Spinal cord (tissue), 10 donors: ENCODE measurements at places on chromosomes 1 and 21. TPM values are rescaled to one million over a fixed set of nuclear protein-coding genes. Genes with fewer than 3 reads are reported as not detected.

DNA sequence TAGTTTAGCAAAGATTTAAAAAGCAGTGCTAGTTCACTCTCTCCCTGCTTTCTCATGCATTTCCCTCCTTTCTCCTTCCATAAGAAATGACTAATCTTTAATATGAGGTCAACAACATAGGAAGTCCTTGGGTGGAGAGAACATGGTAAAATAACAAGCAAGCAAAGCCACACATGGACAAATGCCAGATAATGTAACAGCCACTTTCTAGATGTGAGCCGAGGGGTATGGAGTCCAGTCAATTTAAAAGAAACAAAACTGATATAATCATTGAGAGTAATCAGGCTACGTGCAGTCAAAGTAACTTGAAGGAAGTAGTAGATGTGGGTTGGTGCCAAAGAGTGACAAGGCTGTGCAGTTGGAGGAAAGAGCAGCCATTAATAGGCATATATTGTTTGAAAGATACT is 69.6 kb downstream of the DUSP10 start:
- H3K27me3 ChIP-seq = no peaks in the 10 kb centered on the region
- no peak for DNase-seq
- H3K36me3 ChIP-seq = no peaks in the 10 kb centered on the region
- no peaks in the 10 kb centered on the region for H3K4me1 ChIP-seq
- no peak overlapping the region for H3K4me3 ChIP-seq

DNA sequence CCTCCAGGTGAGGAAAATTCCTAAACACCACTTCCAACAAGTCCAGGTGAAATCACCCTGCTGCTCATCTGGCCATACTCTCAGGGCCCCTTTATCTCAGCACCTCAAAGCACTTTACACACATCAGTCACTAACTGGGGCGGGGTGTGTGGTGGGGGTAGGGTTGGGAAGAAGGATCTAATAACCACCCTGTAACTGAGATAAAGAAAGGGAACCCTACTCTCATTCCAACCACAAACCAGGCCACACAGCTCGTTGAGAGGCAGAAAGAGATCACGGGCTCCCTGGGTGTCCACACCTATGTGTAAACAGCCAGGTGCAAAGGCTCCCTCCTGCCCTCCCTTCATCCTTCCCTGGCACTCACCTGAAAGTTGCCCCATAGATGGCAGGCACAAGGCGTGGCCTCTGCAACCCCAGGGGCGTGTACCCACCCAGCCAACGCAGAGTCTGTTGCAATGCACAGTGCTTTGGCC is 20.4 kb downstream of the GPR161 start:
- no peaks in the 10 kb centered on the region for H3K4me1 ChIP-seq
- no peaks in the 10 kb centered on the region for H3K27me3 ChIP-seq
- no peak overlapping the region for H3K4me3 ChIP-seq
- peaks cover 7% of the 10 kb centered on the region for H3K36me3 ChIP-seq

DNA sequence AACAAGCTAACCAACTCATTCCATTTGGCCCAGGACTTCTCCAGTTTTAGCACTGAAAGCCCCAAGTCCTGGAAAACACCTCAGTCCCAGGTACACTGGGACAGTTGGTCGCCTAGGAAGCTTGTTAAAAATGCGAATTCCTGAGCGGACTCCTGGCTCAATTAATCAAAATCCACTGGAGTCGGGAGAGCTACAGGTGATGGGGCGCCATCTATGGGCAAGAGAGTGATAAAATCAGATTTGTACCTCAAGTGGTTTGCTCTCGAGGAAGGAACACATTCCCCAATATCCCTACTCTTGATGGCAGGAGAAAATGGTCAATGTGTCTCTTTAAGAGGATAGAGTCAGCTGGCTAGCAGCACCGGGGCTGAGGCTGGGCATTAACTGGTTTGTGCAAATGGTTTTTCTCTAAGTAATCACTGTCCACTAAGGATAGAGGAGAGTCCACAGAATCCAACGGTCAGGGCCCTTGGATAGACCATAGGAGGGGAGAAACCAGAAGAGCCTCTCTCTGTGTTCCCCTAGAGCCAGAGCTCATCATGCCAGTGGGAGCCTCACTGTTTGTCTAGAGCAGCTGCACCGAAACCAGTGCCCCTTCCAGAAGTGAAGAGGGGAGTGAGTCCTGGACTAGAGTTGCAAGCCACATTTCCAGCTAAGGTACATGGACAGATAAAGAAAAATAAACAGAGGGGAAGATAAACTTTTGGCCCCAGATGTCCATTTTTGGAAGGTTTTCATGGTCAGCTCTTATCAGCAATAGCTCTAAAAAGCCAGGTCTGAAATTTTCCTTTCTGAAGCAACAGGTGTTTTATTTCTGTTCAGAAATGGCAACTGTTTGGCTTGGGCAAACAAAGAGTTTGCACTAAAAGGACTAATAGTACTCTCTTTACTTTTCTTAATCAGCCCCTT is 148.5 kb downstream of the TENT5C start:
- peak; percentile 9 for DNase-seq
- H3K4me3 ChIP-seq = no peak overlapping the region
- no peaks in the 10 kb centered on the region for H3K36me3 ChIP-seq

DNA sequence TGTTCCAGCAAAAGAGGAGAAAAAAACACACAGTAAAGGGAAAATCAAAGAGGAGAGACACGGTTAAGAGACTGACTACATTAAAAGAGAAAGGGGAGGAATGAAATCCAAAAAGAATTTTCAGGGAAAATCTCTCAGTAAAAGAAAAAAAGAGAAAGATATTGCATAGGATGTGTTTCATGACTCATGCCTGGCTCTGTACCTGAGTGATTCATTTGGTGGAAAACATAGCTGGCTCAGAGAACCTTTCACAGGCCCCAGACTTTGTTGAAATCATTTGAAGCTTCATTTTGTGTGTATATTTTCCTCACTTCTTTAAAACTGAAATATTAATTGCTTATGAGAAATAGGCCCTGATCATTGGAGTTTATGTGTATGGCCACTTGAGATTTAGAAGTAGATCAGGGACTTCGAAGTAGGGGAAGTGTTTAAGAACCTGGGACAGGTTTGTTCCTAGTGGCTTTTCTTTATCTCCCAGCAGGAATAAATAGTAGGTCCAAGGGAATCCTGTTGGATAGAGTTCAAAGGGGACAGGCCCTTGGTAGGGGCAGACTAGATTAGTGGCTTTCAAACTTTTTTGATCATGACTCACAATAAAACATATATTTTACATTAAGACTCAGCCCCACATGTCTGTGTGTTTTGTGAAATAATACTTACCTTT is 239.1 kb upstream of the SGIP1 start:
- no peak for DNase-seq
- H3K27ac ChIP-seq = no peak overlapping the region
- no peaks in the 10 kb centered on the region for H3K27me3 ChIP-seq

DNA sequence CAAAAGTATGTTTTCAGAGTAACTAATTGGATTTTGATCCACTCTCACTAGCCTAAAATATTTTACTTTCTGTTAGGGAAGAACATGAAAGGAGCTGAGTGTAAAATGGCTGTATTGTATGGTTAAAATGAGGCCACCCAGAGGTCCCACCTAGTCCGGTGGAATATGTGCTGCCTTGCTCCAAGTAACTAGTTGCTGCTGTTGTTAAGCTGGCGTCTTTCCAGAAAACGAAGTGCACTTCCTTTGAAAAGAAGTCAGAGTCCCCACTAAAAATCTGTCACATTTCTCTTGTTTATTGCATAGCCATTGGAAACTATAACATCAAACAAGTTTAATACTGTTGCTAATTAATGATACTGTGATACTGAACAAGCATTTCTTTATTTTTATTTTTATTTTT is 3.2 kb downstream of the SLC25A33 start:
- peaks cover 31% of the 10 kb centered on the region for H3K4me1 ChIP-seq
- H3K4me3 ChIP-seq = no peak overlapping the region
- H3K27ac ChIP-seq = peak overlapping the region; percentile 83

DNA sequence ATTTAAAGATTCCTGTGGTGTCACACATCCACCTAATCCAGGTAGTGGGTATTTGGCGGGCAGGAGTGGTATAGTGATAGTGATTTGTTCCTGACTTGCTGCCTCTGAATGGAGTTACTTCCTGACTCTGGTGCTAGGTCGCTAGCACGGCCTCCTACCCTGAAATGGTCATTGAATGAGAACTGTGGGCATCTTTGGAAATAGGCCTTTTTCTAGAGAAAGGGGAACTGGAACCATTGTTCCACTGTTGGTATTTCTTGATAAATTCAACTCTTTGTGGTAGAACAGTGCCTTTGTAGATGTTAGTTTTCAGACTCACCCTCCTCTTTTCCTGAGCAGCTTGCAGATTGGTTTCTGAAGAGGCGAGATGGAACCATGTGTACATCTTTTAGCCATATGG is 1.5 kb downstream of the QSOX1 start:
- H3K4me1 ChIP-seq = peaks cover 12% of the 10 kb centered on the region
- no peak for DNase-seq
- no peak overlapping the region for H3K4me3 ChIP-seq
- H3K36me3 ChIP-seq = no peaks in the 10 kb centered on the region

DNA sequence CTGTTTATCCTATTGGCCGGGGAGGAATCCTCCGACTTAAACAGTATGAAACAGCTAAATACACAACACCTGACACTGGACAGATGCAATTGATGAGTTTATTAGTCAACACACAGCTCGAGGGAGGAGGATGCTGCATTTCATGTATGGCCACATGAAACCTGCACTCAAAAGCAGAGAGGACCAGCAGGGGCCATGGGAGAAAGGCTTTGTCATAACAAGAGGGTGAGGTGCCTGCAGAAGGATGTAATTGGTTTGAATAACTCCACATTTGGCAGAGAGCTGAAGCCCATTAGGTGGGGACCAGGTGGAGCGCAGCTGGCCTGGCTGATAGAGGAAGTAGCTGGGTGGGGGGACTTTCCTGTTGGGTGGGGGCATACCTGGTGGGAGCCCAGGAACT is 599.1 kb downstream of the PTPRU start:
- H3K27me3 ChIP-seq = peaks cover under 1% of the 10 kb centered on the region
- no peak overlapping the region for H3K4me3 ChIP-seq
- H3K36me3 ChIP-seq = no peaks in the 10 kb centered on the region
- DNase-seq = no peak
- H3K27ac ChIP-seq = no peak overlapping the region

GRCh38 chr1:233613252-233614172 is at the start of gene KCNK1:
KCNK1 (plus strand) TSS chr1:233614106; CDS start chr1:233614172, 66 bp downstream.
- peaks cover 14% of the 10 kb centered on the region for H3K27me3 ChIP-seq
- H3K36me3 ChIP-seq = no peaks in the 10 kb centered on the region
- peaks cover 17% of the 10 kb centered on the region for H3K4me1 ChIP-seq
- no peak within 1 kb of the TSS for H3K27ac ChIP-seq

DNA sequence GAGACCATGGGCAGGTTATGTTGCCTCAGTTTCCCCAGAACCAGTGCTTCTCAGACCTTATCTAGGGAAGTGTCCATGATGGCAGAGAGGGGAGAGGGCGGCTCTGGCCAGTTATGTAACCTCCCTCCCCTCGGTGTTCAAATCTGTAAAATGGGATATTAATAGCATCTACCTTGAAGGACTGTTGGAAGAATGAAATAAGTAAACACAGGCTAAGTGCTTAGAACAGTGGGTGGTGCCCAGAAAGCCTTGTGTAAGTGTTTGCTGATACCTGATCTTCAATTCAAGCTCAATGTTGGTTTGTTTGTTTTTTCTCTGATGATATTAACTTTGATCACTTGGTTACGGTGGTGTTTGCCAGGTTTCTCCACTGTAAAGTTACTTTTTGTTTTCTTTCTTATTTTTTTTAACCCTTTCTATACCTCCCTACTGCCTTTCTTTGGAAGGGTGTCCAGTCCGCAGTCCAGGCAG is 34.9 kb downstream of the EPHA2 start:
- H3K4me1 ChIP-seq = peaks cover 34% of the 10 kb centered on the region
- H3K27me3 ChIP-seq = no peaks in the 10 kb centered on the region
- peaks cover 7% of the 10 kb centered on the region for H3K36me3 ChIP-seq
- no peak overlapping the region for H3K4me3 ChIP-seq

DNA sequence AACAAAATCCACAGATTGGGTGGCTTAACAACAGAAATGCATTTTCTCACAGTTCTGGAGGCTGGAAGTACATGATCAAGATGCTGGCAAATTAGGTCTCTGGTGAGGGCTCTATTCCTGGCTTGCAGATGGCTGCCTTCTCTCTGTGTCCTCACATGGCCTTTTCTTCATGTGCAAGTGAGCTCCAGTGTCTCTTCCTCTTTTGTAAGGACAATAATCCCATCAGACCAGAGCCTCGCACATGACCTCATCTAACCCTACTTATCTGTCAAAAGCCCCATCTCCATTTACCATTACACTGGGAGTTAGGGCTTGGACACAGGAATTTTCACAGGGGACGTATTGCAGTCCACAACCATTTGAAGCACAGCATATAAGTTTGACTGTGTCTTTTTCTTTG is 181.6 kb downstream of the NEGR1 start:
- H3K36me3 ChIP-seq = no peaks in the 10 kb centered on the region
- no peak overlapping the region for H3K27ac ChIP-seq
- H3K4me3 ChIP-seq = no peak overlapping the region

DNA sequence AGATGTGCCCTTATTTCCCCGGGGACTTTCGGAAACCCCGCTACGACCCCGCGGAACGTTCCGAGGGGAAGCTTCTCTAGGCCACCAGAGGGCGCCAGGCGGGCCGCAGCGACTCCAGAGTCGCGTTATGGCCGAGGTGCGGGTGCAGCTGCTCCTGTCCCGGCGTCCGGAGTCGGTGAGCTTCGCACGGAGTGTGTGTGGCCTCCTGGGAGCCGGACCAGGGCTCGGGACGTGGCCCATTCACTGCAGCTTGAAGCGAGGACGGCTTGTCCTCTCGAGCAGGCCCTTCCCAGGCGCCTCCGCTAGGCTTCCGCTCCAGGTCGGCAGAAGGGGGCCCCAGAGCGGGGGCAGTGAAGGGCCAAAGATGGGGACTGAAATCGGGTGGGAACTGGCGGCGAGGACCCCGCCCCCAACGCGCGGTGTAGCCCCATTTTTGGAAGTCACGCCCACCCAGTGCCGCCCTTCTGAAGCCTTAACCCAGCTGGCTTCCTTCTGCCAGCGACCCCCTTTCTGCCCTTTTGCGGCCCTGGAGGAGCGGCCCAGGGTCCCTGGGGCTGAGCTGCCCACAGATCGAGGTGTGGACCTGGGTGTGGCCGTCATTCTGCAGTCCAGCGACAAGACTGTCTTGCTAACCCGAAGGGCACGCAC is at the start of gene NUDT17:
NUDT17 (plus strand) TSS at position 117 of the 648 bp plus-strand sequence; CDS start at position 128, 11 bp downstream.
- no peaks in the 10 kb centered on the region for H3K27me3 ChIP-seq
- peak; percentile 89 for DNase-seq
- peak within 1 kb of the TSS; percentile 79 for H3K4me3 ChIP-seq
- peaks cover 19% of the 10 kb centered on the region for H3K4me1 ChIP-seq
- H3K27ac ChIP-seq = peak within 1 kb of the TSS; percentile 85

GRCh38 chr1:64687725-64688327 is 57.0 kb upstream of the RAVER2 start:
- peaks cover 24% of the 10 kb centered on the region for H3K36me3 ChIP-seq
- no peaks in the 10 kb centered on the region for H3K27me3 ChIP-seq
- no peak overlapping the region for H3K27ac ChIP-seq
- no peak overlapping the region for H3K4me3 ChIP-seq
- H3K4me1 ChIP-seq = peaks cover 3% of the 10 kb centered on the region

GRCh38 chr1:224770336-224770693 is 154.2 kb downstream of the CNIH3 start:
- no peak overlapping the region for H3K4me3 ChIP-seq
- DNase-seq = no peak
- H3K27me3 ChIP-seq = no peaks in the 10 kb centered on the region
- H3K36me3 ChIP-seq = no peaks in the 10 kb centered on the region

- no peak overlapping the region for H3K27ac ChIP-seq
- no peak overlapping the region for H3K4me3 ChIP-seq
- H3K27me3 ChIP-seq = no peaks in the 10 kb centered on the region
- no peak for DNase-seq
Observed at GRCh38 chr21:28932717-28933116, 60.0 kb downstream of the LTN1 start.

MECR gene
- 43.0 TPM for polyA plus RNA-seq

IL19 gene
- not detected for polyA plus RNA-seq

HEYL gene
- polyA plus RNA-seq = 9.8 TPM

FAM3B gene
- 0.24 TPM for polyA plus RNA-seq

WDR64 gene
- polyA plus RNA-seq = 0.32 TPM

OR2L2 gene
- polyA plus RNA-seq = 0.44 TPM
